Pulmonary artery endothelial cell (primary cell): ENCODE measurements at places on chromosomes 4 and X.

DNA sequence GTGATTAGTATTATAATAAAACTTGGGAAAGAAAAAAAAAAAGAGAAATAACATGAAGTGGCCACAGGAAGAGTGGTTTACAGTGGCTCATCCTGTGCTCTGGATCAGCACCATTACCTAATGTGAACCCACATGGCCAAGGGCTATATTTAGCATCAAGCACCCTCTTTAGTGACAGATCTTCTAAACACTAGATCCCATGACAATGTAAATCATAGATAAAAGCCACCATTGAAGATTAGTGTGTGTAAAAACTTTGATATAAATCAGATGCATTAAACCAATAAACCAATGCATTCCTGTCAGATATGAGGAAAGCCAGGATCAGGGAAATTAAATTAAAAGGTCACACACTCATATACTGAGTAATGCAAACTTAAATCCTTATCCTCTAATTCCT lies 400.6 kb upstream of the MAGEB18 start:
- DNase-seq = no peak

GRCh38 chrX:24877854-24878650 lies 137.7 kb downstream of the ARX start:
- DNase-seq = no peak

DNA sequence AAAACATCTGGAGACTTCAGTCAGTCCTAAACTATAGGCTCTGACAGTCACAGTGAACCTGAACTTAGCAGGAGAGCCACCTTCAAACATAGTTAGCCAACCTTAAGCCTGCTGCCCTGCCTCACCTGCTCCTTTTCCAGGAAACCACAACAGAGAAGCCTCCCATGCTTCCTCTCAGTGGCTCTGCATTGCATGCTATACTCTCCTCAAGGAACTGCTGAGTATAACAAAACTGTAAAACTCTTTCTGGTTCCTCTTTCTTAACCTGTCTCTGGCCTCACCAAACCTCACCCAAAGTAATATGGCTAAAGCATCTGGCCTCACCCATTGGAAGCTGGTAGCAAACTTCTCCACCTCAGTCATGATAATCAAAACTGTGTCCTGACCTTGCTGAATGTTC lies 122.1 kb downstream of the ANKRD50 start:
- no peak for DNase-seq

GRCh38 chr4:18735740-18736268 lies 714.2 kb upstream of the LCORL start:
- DNase-seq = no peak

DNA sequence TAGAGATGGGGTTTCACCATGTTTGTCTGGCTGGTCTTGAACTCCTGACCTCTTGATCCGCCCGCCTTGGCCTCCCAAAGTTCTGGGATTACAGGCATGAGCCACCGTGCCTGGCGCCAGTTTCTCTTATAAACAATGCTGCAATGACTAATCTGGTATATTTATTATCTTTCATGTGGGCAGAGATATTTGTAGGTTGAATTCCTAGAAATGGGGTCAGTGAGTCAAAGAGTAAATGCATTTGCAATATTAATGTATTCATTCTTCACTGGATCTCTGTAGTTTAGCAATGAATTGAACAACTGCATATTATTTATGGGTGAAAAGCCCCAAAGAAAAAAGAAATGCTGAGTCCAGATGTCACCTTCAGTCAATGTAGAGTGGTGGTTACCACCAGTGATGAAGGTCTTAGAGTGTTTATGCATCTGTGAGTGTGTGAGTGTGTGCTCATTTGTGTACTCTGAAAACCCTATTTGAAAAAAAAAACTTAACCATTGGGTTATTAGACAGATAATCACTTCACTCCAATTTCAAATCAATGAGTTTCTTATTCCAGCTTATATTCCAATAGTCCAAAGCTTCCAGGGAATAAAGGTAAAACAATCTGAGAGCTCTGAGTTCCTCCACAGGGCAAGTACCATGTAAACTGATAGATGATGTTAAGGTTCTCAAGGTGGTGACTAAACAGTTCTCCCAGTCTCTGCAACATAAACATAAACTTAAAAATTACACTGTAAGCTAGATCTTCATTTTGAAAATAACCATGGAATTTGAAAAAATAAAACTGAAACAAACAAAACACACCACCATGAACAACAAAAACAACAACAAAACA lies 22.6 kb upstream of the CD38 start:
- DNase-seq = peak; percentile 29

- no peak for DNase-seq
Measured at GRCh38 chr4:129109965-129110824, 14.2 kb downstream of the C4orf33 start.

DNA sequence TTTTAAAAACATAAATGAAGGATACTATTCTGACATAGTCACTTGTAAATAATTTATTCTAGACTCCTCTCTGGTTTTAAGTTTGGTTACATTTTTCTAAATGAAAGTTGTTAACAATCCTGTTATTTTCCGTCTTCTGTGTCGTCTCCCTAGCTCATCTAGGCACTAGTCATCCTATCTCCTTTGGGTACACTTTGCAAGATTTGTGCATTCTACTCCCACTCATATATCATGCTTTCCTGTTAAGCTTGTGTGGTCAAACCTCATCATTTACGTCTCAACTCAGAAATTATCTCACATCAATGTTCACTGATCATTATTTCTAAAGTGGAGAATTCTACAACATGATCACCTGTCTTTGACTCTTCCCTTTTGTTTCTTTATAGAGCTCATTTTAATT lies 658.7 kb downstream of the TLL1 start:
- DNase-seq = no peak

GRCh38 chr4:86058621-86059020 lies 301.2 kb downstream of the MAPK10 start:
- DNase-seq = no peak

DNA sequence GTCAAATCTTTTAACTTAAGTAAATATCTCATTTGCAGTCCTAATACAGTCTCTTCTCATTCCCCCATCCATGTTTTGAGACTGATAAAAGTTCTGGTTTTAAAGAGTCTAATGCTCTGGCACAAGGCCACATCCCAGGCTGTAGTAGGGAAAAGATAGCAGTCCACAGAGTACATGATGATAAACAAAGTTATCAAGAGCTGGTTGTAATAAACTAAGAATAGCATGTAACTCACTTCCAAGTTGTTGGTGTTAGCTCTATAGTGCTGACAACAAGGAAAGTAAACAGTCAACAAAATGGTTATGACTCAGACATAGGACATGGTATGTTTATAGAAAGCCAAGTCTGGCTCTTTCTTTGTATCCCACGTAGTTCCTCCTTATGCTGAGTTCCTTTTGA lies 21.8 kb upstream of the AREG start:
- DNase-seq = peak; percentile 57

DNA sequence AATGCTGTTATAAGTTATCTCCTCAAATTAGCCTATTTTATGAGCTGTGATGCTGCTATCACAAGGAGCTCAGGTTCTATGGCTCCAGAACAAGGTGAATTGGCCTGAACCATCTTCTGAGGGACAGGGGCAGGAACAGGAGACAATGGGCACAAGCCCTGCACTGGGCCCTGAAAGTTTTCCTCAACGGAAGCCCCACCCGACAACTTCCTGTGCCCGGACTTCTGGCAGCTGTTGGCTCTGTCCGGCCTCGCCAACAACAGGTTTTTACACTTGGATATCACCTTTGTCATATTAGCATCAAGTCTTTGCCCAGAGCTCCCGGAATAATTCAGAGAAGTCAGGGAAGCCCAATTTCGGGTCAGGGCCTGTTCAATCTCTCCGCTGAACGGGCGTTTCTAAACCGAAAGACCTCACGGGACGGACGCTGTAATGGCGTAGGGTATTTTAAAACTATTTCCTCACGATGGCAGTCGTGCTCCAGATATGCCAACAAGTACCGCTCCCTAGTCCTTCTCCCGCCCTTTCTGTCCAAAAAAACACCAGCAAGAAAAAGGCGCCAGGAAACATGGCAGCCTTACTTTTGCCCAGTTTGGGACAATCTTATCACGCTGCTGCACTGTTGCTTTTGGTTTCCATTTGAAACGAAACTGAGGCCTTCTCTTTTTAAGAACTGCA lies 201.0 kb upstream of the STK26 start:
- peak; percentile 45 for DNase-seq

GRCh38 chr4:72216539-72217277 lies 184.9 kb downstream of the NPFFR2 start:
- DNase-seq = no peak

GRCh38 chr4:98006060-98006459 lies 137.2 kb downstream of the STPG2 start:
- no peak for DNase-seq

GRCh38 chrX:1502853-1503252 lies 34.1 kb downstream of the P2RY8 start:
- no peak for DNase-seq

GRCh38 chr4:83208371-83209365 lies 75.9 kb downstream of the COQ2 start:
- no peak for DNase-seq

- DNase-seq = no peak
Measured at GRCh38 chrX:24396931-24397279, 36.5 kb downstream of the SUPT20HL1 start.

GRCh38 chrX:5681159-5681558 lies 547.5 kb downstream of the NLGN4X start:
- no peak for DNase-seq

GRCh38 chr4:19256823-19257222 lies 994.9 kb upstream of the SLIT2 start:
- no peak for DNase-seq

DNA sequence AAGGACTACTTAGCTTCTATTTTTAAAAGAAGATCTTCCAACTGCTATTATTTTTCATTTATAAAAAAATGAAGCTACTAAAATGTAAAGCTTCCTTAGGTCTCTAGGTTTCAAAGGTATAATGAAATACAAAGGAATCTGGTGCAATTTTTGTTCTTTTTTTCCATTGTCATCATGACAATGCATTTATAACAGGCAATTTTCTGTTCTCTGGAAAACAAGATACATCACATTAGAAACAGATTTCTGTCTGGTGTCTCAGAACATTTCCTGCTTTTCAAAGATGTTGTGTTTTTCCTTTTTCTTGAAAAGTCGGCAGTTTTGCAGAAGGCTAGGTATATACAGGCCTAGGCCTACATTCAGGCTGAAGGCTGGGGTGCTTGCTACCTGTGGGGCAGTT lies 63.6 kb upstream of the ATP8A1 start:
- no peak for DNase-seq

DNA sequence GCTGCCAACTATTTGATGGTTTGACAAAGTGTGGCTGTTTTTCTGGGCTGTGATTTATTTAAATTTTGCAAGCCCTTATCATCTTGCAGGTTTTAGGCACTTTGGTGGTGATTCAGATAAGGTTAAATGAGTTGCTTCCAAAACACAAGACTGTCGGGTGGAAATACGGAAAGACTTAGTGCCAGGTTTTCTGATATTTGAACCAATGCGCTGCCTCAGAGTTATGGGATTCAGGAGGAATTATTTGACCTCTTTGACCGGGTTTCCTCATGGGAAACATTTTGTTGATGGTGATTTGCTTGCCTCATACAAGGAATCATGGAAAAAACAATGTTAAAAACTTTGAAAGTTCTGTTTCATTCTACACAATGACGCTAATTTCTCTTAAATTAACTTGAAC lies 136.1 kb upstream of the MAP9 start:
- no peak for DNase-seq

- no peak for DNase-seq
Measured at GRCh38 chr4:182293691-182294255, 50.6 kb downstream of the TENM3 start.

DNA sequence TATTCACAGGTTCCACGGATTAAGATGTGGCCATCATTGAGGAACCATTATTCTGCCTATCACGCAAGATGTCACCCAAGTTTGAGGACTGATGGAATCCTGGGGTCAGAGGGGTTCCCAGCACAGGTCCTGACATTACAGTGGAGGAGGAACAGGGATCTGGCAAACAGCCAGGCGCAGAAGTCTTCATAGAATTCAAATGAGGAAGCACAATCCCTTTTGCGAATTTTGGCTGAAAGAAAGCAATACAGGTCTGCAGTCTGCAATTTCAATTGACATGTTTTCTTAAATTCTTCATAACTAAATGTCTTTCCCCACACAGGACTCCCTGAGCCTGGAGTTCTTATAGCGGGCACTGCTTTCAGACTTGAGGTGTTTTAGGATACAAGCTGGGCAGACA lies 14.5 kb downstream of the DOCK11 start:
- DNase-seq = no peak

DNA sequence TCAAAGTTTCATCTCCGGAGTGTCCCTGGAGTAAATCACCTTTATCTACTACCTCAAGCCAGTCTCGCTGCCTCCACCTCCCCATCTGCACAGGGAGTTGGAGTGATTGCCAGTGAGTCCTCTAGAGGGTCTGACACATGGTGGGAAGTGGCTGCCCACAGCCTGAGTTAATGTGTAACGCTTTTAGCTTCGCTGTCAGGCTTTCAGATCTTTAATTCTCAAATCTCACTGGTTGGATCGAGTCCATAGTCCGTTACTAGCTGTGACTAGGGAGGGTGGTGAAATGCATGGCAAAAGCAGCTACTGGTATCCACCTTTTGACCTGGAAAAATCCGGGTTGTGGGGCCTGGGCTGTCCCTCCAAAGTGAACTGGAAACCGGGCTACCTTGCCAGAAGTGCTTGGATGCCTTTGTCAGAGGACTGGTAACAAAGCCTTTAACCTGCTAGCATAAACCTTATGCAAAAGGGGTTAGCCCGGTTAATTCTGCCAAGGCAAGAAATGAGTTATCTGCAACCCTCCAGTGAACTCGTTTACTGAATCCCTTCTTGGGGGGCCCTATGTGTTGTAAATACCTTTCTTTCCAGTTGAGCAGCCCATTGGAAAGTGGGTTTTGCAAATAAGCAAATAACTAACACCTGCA lies 5.1 kb upstream of the WDR1 start:
- DNase-seq = no peak

DNA sequence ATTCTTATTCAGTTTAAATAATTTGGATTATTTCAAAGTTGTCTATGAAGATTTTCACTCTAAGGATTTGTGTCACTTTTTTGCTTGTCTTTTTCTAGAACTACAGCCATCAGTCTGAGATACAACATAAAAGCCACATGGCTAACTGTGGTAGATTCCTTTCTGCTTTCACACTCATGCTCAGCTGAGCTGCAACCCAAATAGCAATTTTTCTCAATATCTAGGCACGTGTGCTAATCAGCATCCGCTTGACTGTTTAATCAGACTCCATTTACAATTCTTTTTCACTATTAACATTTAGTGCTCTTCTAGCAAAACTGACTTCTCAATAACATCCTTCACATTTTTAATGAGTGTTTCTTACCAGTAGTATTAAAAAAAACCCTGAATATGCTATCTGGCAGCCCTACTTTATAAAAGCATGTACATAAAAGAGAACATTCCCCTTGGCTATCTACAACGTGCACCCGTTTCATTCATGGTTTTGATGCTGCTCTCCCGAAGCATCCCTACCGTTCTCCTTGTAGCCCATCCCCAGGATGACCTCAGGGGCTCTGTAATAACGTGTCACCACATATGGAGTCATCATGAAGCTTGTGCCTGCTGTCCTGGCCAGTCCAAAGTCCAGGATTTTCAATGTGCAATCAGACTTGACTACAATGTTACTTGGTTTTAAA lies 259.2 kb downstream of the MAPK10 start:
- DNase-seq = no peak

GRCh38 chr4:151227172-151227571 lies 49.8 kb upstream of the PRSS48 start:
- DNase-seq = no peak
